ENCODE measurements at places on chromosomes 16 and 17.

- no peak for DNase-seq
Observed at GRCh38 chr16:80664786-80665185, 124.0 kb downstream of the DYNLRB2 start.

DNA sequence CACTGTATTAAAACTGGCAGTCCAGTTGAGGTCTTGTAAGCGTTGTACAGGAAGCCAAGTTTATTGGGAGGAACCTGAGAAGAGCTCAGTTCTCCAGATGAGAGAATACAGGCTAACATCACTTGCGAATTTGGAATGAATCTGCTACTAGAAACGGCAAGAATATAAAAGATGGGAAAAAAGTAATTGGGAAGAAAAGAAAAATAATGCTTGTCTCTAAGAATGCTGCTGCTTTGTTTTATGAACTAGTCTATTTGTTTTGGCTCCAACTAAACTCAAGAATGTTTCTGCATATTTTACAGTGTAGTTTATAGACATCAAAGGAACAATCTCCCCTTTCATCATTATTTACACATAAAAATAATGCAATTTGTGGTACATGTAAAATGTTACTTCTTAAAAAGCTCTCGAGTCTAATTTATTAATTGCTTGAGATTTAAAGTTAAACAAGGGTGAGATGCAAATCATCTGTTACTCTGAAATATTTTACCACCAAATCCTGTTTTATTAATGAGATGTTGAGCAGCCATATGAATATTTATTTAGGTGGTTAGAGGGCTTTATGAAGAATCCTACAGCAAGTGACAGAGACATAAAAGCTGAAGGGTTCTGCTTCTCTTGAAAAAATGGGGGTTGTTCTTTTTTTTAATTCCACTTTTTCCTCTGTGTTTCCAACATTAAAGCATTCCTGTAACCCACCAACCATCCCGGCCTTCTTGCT is 162.1 kb upstream of the AXIN2 start:
- DNase-seq = no peak

- peak; percentile 30 for DNase-seq
Observed at GRCh38 chr17:57440522-57441269, 184.4 kb downstream of the MSI2 start.

GRCh38 chr17:1590029-1590746 is 27.6 kb upstream of the PITPNA start:
- DNase-seq = no peak

DNA sequence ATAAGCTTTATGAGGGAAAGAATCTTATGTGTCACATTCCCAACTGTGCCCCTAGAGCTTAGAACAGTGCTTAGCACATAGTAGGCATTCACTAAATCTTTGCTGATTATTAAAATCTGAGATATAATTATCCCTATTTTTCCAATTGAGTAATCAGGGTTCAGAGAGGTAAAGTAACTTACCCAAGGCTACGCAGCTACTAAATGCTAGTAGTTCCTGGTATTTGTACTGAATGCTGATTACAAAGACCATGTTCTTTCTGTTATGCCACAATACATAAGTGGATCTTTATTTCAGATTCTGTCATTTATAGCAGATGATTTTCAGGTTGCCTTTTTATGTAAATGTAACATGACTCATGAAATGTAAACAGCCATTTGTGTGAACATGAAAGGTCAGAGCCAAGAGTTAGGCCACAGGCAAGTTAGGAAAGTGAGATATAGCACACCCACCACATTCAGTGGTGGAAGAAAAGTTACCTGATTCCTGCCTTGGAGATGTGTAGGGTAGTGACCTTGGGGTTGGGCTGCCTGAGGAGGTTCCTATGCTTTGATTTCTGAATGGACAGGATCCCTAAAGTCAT is 77.2 kb downstream of the FTO start:
- no peak for DNase-seq

DNA sequence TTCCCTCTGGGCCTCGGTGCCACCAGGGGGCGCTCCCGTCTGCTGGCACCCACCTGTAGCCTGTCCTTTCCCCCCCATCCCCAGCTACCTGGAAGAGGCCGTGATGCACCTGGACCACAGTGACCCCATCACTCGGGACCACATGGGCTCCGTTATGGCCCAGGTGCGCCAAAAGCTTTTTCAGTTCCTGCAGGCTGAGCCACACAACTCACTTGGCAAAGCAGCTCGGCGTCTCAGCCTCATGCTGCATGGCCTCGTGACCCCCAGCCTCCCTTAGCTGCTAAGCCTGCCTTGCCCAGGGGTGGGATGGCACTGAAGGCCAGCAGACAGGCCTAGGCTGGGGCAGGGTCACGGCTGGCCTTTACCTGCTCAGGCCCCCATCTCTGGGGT is 818 bp upstream of the NRN1L start:
- peak; percentile 47 for DNase-seq

DNA sequence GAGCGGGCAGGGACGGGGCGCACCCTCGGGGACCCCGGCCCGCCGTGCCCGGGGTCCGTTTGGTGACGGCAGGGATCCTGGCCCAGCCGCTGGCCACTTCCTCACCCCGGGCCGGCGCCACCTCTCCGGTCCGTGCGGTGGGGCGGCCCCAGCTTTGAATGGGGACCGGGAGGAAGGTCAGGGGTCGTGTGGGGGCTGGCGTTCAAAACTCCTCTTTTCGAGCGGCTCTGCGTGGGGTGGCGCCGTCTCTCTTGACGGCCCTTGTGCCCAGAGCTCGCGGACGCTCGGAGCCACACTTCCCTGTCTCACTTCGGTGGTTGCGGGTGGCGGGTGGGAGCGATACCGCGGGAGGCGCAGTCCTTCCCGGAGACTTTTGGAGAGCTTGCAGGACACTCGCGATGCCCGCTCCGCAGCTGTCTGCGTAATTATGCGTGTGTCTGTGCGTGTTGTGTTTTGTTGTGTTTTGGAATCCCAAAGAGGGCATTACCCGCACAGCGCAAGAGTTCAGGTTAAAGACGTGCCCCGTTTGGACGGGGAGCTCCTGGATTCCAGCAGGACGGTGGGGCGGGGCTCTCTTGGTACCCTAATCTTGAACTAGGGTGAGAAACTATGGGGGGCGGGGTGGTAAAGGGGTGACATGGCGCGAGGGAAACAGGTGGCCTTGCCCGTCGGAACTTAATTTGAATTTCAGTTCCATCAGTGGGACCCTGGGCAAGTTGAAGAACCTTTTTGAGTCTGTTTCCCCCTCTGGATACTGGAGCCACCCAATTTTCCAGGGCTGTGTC is 637 bp downstream of the PLCG2 start:
- DNase-seq = no peak

DNA sequence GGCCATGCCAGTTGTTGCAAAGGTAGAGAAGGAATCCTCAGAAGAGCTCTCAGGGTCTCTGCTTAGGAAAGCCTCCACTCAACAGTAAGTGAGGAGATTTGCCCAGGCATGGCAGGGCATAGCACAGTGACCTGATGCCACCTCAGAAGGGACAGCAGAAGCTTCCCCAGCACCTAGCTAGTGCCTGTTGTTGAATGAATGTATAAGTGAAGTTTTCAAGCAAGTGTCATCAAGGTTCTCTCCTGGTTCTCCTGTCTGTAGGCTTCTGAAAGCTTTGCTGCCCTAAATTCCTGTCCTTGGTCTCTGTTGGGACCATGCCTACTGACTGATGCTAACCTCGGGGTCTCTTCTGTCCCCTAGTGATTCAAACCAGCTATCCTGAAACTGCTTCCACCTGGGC is 114.9 kb upstream of the TBX2 start:
- DNase-seq = no peak

- no peak for DNase-seq
Observed at GRCh38 chr17:15406081-15406480, 61.3 kb downstream of the CDRT4 start.

DNA sequence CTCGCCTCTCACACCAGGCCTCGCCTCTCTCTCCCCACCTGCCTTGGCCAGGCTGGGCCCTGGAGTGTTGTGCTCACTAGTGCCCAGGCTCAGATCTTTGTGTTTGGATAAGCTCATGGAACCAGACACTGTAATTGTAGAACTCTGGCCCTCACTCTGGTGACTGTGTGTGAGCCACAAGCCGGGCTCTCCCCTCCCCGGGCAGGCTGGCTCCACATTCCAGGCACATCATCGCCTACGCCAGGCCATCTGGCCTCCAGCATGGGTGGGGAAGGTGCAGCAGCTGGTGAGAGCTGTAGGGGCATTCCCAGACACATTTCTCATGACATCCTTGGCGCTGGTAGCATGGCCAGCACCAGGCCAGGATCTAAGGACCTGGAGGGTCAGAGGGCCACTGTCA is 202.3 kb downstream of the RAB11FIP4 start:
- DNase-seq = no peak

DNA sequence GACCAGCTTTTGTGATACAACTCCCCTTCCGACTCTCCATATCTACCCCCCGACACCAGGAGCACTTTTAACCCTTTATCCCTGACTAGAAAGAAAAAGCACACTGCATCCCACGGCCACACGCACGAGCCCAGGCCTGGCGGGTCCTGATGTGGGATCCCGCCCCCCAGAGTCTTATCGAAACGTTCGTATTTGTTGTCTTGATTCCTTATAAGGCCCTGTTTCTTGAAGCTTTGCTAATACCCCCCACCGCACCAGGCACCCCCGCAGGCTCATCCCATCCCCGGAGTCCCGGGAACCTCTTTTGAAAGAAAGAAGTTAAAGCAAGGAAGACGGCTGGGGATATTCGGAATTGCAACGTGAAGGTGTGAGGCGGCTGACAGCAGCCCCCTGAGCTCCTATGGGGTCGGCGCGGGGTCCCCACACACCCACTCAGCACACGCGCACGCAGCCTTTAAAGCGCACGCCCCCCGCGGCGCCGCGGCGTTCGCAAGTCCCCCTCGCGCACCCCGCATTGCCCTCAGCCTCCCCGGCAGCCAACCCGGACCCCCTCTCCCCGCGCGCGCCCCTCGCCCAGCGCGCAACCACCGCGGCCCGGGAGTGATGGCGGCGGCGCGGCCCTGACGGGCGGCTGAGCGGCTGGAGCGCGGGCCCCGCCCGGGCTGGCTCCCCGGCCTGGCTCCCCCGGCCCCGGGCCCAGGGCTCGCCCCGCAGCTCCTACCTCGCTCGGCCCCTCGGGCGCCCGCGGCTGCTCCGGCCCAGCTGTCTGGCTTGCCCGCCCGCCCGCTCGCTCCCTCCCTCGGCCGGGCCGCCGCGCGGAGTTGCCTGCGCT is 448 bp downstream of the STAT5B start:
- no peak for DNase-seq

GRCh38 chr16:89422527-89422904 is 67.8 kb downstream of the ANKRD11 start:
- no peak for DNase-seq

- DNase-seq = no peak
Observed at GRCh38 chr16:73997340-73997711, 299.3 kb upstream of the PSMD7 start.

GRCh38 chr16:4698321-4699045 is 5.1 kb downstream of the NUDT16L1 start:
- DNase-seq = no peak

DNA sequence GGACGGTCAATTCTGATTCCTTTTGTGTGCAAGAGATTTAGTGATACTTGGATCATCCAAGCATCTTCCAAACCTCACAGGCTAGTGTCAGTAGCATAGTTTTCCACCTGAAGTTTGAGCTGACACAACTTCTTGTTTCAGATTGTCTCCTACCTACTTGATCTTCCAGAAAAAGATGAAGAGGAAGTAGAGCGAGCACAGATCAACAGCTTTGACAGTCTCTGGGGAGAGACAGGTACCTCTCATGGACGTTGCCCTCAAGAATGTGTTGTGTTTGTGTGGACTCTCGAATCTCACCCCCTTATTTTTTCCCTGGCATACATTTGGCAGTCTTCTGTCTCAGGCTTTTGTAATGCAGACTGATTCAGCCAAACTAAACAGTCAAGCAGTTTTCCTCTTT is 47.4 kb downstream of the CYB561 start:
- no peak for DNase-seq

- DNase-seq = no peak
Observed at GRCh38 chr16:51003850-51004566, 147.1 kb downstream of the SALL1 start.

DNA sequence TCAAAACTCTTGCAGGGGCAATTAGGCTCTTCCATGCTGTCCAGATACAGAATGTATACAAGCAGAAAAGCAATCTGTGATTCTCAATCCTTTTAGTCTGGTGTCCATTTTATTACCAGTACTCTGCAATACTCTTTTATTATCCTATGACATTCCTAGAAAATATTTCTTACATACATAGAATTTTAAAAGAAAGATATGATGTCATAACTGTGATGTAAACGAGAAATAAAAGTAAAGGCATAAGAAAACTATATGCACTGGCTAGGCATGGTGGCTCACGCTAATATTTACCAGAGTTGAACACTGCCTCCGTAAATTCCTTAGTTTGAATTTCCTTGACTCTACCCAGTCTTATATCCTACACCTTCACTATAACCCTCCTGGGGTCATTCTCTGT is 55.0 kb downstream of the EFCAB5 start:
- no peak for DNase-seq

All from stimulated activated CD8-positive, alpha-beta memory T cell treated with anti-CD3 and anti-CD28 coated beads, Interleukin-4, amount 100 ng/mL, for 1 hour (primary cell).